ENCODE measurements at places on chromosomes 13 and 19.

DNA sequence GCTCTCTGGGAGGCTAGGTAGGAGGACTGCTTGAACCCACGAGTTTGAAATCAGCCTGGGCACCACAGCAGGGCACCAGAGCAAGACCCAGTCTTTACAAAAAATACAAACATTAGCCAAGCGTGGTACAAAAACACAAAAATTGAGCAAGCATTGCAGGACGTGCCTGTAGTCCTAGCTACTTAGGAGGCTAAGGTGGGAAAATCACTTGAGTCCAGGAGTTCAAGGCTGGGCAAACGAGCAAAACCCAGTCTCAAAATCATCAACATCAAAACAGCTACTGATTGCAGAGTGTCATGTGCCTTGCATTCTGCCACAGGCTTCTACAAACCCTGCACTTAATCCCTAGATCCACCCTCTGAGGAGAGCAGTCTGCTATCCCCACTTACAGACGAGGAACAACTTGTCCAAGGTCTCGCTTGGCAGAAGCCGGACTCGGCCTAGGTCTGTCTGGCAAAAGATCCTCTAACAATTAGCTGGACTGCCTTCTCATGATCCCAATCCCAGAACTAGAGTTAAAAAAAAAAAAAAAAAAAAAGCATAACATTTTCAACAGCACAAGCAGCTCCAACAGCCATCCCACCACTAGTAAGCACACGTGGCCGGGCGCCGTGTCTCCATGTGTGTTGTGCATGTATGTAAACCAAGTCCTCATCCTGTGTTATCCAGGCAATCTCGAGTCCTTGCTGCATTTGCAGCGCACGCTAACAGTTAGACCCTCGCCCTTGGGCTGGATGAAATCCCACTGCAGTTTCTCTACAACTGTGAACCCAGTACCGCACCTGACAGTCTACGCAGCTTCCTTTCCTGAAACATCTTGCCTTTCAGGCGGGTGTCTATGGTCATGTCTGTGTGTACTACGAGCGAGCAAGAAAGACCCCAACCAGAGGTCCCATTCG is 2.0 kb downstream of the PPP6R1 start:
- DNase-seq, result no peak

DNA sequence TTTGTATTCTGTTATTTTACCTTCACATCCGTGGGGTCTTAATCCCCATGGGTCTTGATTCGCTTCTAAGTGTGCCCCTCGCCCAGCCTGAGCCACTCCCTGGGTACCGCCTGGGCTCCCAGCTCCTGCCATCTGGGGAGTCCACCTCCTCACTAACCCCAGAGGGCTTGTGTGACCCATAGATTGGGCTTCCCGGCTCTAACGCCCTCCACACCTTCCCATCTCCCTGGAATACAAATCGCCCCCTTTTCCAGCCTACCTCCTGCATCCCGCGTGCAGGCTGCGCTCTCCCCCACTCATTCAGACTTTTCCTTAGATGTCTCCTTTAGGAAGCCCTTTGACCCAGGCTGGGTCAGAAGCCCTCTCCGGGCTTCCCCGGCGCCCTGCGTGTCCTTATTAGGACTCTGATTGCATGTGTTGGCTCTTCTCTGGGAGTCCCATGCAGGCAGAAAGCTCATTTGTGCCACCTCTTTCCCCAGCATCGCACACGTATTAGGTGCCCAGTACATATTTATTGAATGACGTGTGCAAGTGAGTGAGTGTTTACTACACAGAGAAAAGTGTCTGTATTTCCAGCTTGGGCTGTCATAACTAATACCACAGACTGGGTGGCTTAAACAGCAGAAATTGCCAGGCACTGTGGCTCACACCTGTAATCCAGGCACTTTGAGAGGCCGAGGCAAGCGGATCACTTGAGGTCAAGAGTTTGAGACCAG is 757 bp downstream of the CCDC124 start:
- DNase-seq, result no peak

- DNase-seq, result peak; percentile 36
These were observed 25.4 kb downstream of the TUBA3C start for GRCh38 chr13:19156013-19156825.

- DNase-seq, result peak; percentile 72
These were observed 6.2 kb downstream of the TLE6 start for GRCh38 chr19:2983351-2984214.

DNA sequence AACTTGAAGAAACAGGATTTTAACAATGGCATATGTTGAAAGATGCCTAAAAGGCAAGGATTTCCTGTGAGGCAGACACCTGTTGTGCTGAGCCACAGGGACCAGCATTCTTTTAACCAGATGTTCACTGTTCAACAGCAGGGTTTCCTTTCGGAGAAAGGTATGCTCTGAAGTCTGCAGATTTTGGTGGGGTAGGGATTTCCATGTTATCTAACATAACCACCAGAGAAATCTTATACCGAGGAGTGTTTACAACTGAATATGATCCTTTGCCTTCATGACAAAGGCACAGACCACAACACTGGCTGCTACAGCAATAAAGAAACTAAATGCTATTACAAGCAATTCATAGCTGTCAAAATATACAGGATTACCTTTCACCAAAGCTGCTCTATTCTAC is 48.1 kb downstream of the MPHOSPH8 start:
- no peak for DNase-seq

GRCh38 chr19:40466219-40466984 is 399 bp upstream of the SPTBN4 start:
- peak; percentile 82 for DNase-seq

DNA sequence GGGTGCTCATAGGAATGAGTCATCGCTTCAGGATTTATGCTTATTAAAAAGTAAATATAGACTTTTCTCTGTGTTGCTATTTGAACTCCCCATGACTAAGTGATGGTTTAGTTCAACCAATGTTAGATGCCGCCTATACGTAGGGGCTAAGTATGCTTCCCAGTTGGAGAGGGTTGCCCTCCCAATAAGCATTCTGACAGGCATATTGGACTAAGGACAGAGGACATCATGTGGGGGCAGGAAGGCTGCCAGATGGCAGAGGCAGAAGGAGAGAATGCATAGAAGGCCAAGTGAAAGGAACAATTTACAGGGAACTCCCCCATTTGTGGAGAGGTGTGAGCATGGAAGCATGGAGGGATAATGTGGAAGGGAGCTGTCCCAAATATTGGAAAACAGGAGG is 318.4 kb upstream of the OBI1 start:
- no peak for DNase-seq

DNA sequence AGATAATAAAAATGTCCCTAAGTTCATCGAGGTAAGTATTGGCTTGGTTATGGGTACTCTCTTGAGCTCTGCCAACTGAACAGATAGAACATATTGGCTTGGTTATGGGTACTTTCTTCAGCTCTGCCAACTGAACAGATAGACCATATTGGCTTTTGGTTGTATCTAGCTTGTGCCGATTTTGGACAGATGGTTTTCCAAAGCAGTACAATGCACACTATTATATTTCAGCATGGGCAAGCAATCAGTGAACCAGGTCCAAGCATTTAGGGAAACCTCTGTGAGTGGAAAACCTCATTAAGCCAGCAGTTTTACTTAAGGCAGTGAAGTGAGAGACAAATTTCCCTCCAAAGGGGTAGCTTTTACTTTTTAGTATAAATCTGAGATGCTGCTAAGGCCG is 1440.5 kb upstream of the SPRY2 start:
- no peak for DNase-seq

GRCh38 chr19:4897146-4897545 is 5.5 kb downstream of the ARRDC5 start:
- DNase-seq, result no peak

GRCh38 chr19:55198651-55199050 is 10.7 kb downstream of the PTPRH start:
- no peak for DNase-seq

- DNase-seq, result no peak
These were observed 16.9 kb downstream of the PROSER1 start for GRCh38 chr13:39020853-39021462.

DNA sequence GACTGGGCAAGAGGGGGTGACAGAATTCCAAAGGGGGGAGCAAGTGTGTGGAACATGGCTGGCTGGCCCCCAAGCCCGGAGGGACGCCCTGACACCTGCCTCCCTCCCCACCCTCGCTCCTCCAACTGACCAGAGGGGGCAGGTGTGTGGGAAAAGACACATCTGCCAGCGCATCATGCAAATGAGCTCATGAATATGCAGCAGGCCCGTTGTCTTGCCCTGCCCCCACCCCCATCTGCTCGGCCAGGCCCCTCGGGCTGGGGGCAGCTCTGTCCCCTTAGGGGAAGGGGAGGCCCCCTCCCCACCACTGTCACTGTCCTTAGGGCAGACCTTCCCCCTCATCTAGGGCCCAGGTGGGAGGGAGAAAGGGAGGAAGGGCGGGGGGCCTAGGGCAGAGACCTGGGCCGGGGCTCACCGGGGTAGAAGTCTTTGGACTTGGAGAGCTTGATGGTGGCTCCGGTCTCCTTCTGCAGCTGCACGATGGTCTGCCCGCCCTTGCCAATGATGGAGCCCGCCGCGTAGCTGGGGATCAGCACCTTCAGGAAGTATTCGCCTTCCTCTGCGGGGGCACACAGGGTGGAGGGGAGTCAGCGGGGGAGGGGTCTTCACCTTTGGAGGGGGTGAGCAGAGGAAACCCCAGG is 12.9 kb downstream of the NOVA2 start:
- DNase-seq, result no peak

DNA sequence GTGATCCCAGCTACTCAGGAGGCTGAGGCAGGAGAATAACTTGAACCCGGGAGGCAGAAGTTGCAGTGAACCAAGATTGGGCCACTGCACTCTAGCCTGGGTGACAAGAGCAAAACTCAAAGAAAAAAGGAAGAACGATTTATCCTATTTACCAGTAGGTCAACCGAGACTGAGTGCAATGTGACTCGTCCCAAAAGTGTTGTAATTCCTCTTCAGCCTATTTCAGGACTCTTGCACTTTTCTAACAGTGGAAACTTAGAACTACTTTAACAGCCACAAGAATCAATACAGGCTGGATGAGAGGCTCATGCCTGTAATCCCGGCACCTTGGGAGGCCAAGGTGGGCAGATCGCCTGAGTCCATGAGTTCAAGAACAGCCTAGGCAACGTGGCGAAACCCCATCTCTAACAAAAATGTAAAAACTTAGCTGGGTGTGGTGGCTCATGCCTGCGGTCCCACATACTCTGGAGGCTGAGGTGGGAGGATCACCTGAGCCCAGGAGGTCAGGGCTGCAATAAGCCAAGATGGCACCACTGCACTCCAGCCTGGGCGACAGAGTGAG is 4.3 kb upstream of the NR1H2 start:
- DNase-seq, result no peak

DNA sequence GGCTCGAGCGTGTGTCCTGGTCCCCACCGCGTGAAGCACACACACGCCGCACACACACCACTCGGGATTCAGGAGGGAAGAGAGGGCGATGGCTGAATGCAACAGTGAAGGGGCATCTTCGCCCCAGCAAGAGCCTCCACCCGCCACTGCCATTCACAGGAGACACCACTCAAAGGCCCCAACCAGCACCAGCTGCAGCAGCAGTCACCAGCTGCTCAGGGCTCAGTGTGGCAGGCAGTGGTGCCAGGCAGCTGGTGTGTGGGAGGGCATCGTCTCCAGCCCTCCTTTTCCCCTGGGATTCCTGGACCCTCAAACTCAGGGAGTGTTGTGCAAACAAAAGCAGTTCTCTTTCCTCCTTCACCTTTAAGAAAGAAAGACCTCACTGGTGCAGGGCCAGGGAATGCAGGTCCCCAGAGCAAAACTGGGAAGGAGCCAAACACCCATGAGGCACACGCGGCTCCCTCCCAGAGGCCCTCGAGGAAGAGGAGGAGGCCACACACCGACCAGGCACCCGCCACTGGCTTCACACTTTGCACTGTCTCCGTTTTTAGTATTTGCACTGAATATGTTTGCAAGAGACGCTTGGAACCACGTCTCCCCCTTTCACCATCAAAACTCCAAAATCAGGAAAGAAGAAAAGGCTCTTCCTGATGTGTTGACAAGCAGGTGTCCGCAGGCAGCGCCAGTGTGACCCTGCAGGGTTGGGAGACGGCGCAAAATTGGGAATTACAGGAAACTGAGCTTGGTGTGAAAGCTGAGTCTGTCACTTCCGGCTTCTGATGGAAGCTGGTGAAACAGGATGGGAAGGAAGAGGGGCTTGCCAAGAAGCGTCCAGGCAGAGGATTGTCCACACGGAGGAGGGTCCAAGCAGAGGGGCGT is 26.4 kb upstream of the F7 start:
- DNase-seq, result peak; percentile 31

- DNase-seq, result peak; percentile 79
These were observed 24.0 kb downstream of the SLC8A2 start for GRCh38 chr19:47447470-47448359.

Data from upper lobe of right lung (tissue), 1 donor.